T-cell (primary cell): ENCODE measurements at places on chromosomes 12 and 14. TPM values are rescaled to one million over a fixed set of nuclear protein-coding genes. Genes with fewer than 3 reads are reported as not detected.

The CD4 gene
- 137 TPM for total RNA-seq

The DENR gene
- total RNA-seq: 36.6 TPM

The TAS2R7 gene
- not detected for total RNA-seq

DNA sequence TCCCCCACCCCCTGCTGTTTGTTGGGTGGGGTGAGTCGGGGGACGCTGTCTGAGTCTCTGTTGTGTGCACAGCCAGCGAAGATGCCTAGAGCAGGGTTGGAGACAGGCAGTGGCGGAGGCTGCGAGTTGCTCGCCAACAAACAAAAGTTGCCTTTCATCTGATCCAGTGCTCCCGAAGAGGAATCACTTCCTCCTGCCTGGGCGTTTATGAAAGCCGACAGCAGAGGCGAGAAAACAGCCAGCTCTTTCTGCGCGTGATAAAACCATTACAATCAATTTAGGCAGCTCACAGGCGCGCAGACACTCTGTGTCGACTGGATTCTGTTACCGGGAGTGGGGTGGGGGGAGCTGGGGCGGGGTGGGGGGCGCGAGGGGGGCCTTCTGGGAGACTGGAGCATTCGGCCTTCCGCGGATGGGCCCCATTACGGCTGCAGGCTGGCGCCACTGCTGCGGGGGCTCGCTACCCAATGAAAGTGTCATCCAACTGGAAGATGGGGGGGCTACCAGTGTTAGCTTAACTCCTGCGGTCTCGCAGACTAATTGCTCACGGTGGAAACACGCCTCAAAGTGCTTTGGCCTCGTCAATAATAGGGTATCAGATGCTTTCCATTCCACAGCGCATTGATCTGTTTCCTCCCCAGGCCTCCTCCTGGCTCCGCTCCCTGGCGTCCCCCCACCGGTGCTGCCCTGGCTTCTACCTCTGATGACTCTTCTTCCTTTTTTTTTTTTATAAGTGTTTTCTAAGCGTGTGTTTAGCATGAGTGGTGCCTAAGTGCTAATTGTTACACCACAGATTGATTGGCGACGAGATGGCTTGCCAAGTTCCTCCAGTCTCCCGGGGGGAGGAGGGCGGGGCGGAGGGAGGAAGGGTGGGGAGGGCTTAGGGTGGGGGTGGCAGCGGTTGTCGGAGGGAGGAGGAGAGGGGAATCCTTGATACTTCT lies 678.4 kb downstream of the MED13L start:
- DNase-seq: no peak
- no peak overlapping the region for H3K27ac ChIP-seq
- H3K4me3 ChIP-seq: no peak overlapping the region
- peaks cover 3% of the 10 kb centered on the region for H3K27me3 ChIP-seq
- no peaks in the 10 kb centered on the region for H3K4me1 ChIP-seq
- H3K36me3 ChIP-seq: no peaks in the 10 kb centered on the region

- peaks cover 2% of the 10 kb centered on the region for H3K4me1 ChIP-seq
- H3K36me3 ChIP-seq: no peaks in the 10 kb centered on the region
Measured at GRCh38 chr12:96386794-96387193, 13.4 kb downstream of the CDK17 start.
